ENCODE measurements at places on chromosomes 3 and 15.
A peak's percentile ranks its signal among the peaks of the same experiment; 100 is the strongest.

DNA sequence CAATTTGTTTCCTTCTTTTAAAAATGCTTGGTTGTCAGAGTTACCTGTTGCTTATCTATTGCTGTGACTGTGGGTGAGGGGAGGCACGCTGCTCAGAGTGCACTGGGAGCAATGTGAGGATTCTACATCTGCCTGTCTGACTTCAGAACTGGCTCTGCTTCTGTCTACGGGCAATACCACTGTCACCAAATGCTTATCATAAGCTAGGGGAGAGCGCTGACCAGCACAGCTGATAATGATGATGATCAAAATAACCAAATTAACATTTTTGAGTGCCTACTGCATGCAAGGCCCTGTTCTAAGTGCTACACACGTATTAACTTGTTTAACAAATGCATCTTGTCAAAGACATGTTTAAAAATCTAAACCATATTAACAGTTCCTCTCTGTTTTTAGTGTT is 79.2 kb upstream of the TPRG1 start:
- no peak for DNase-seq

- no peak for DNase-seq
Observed at GRCh38 chr3:142861926-142862325, 27.0 kb downstream of the PCOLCE2 start.

- DNase-seq = peak; percentile 20
Observed at GRCh38 chr3:7536510-7536909, 675.6 kb downstream of the GRM7 start.

GRCh38 chr15:46456456-46456855 is 821.6 kb downstream of the SQOR start:
- DNase-seq = no peak

GRCh38 chr3:156211583-156211982 is 91.2 kb downstream of the KCNAB1 start:
- no peak for DNase-seq

DNA sequence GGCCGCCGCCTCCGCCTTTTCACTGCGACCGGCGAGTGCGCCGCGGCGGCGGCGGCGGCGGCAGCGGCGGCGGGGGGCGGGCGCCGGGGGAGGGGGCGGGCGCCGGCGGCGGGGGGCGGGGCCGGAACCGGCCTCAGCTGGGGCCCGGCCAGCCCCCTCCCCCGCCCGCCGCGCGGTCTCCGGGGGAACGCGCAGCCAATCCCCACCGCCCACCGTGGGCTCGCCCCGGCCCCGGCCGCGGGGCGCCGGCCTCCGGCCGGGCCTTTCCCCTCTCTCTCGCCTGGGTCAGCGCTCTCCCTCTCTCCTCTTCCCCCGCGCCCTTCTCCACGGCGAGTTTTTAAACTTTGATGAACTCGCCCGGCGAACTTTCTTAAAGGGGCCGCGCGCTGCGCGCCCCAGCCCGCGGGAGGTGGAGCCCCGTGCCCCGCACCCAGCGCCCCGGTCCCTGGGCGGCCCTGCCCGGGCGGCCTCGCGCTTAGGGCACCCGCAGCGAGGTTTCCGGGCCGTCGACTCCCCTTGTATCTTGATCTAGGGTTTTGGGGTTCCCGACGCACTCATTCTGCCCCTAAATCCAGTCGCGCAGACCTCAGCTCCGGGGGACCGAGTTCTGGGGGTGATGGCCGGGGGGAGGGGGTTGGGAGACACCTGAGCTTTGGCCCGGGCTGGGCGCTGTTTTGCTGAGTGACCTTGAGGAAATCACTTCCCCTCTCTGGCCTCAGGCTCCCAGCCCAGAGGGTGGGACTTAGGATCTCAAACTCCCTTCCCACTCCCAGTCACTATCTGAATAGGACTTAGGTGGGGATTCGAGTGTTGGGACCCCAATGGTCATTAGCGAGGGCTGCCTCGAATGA is at the start of gene RBPMS2:
Gene RBPMS2, minus strand, starts transcription at position 39 of the 851 bp plus-strand sequence. CDS start 270 bp downstream, outside the sequence.
- DNase-seq = peak; percentile 47

DNA sequence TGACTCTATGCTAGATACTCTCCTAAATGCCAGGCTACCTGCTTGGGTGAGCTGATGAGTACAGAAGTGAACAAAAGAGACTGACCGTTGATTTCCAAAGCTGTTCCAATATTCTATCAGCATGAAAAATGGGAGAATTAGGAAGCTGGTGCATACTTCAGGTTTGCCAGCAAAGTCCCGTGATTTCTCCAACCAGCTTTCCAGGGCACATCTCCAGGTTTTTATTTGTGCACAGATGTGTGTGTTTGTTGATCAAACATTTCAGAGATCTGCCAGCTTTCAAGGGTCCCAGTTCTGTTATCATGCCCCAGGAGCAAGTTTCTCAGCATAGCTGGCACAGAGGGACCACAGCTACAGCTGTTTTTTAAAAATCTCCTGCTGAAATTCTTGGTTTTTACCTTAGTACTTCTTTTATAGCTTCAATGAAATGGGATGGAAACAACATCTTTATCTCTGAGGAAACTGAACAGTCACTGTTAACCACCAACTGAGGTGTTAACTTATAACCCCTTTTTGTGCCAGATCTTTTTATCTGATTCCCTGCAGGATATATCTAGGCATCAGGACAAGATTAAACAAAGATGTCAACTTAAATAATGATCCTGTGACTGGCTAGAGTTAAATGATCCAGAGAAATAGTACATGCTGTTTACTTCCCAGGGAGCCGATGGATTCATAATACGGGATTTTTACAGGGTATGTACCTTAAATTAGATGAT is 380.8 kb downstream of the GRM7 start:
- DNase-seq = no peak

DNA sequence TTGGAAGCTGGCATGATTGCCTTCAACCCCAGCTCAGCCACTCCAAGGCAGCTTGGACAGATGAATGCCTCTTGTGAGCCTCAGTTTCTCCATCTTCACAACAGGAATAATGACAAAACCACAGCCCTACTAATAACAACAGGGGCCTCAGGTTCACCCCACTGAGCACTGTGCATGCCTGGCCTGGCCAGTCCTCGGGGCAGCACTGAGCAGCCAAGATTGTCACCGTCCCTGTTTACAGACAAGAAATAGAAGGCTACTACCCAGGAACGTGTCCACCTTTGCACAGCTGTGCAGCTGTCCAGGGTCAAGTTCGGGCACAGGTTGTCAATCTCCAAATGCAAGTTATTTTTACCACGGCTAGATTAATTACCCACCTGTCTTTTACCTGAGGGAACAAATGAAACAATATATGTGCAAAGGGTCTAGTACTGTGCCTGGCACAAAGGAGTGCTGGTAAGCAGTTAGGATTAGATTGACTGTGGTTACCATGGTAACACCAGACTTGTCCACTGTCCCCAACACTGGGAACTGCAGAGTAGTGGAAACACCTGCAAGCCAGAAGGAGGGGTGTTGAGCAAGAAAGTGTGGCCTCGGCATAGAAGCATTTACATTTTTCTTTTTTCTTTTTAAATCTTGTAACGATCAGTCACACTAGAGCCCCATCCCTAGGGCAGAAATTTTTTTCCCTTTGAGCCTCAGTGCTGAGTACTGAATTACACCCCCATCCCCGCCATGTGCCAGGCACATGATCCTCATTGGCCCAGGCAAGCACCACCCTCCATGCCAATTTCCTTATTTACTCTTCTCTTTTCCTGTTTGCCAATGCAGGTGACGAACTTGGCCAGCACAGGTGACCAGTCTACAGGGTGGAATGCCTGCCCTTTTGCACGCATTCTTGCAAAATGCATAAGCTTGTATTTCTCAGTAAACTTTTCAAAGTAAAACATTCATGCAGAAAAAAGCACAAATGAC is 66.3 kb upstream of the SLC6A6 start:
- no peak for DNase-seq

- DNase-seq = no peak
Observed at GRCh38 chr3:69888040-69888942, 111.2 kb upstream of the SAMMSON start.

DNA sequence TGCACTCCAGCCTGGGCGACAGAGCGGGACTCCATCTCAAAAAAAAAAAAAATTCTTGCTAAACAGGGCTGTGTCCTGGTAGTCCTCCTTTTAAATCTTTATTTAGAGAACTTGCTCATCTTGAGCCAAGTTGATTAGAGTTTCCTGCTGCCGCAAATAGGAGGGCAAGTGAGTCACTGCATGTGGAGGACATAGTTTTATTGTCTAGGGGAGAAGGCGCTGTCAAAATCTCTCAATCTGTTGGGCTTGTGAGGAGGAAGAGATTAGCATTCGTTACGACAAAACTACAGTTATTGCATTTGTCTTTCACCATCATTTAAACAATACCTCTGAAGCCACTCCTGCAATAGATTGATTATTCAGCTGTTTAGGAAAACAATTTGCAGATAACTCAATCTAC is 11.5 kb downstream of the MUC4 start:
- no peak for DNase-seq

DNA sequence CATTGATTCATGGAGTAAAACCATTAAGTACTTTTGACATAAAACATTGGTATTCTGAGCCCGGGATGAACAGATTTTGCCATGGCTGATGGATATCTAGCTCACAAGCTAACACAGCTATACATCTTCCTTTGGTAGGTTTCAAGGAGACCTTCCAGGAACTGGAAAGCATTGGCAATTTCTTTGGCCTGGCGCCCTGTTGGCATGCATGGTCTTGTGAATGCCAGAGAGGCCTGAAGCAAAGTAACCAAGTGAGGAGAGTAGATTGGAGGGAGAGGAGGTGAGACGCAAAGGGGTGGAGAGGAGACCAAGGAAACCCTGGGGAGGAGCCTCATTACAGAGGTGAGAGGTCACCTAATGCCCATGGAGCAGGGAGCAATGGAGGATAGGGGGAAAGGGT is 67.2 kb downstream of the SQOR start:
- DNase-seq = no peak

DNA sequence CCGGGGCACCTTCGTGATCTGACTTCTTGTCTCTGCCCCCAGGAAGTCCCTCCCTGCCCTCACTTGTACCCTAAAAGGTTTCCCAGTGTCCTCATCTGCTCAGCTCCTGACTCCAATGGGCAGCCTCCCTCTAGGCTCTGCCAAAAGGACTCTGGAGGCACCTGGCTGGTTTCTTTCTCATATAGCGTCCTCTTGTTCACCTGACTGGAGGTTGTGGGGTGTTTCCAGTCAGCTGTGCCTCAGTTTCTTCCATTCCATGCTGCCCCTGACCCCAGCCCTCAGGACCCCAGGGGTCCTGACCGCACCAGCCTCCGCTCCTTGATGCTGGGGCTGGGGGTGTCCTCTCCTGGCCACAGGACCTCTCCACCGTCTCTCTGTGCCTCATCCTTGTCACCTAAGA is 2.5 kb downstream of the PRR23E start:
- no peak for DNase-seq

DNA sequence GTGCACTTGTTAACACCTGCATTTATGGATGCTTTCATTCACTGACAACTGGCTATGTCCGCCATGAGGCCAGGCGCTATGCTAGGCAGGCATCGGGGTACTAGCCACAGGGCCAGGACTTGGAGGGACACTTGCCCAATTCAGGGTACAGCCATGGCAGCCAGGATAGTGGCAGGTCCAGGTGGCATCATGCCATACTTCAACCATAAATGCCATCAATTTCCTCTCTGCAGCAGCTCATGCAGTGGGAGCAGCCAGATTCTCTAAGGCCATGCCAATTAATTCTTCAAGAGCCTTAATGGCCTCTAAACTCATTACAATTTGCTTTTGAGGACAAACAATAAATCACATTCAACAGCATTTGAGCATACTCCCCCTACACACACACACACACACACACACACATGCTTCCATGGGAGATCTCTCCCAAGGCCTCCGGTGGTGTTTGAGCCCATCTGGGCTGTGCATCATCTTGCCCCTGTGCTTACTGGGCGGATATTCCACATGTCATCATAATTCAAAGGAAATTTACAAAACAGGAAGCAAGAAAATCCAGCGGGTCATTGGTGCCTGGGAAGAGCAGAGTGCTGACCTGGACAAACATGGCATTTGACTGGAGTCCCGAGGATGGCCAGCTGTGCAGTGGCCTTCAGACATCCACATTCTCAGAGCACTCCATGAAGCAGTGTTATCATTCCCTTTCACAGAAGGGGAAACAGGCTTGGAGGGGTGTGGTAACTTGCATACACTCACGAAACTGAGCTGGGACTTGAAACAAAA is 109.1 kb downstream of the IQSEC1 start:
- no peak for DNase-seq

DNA sequence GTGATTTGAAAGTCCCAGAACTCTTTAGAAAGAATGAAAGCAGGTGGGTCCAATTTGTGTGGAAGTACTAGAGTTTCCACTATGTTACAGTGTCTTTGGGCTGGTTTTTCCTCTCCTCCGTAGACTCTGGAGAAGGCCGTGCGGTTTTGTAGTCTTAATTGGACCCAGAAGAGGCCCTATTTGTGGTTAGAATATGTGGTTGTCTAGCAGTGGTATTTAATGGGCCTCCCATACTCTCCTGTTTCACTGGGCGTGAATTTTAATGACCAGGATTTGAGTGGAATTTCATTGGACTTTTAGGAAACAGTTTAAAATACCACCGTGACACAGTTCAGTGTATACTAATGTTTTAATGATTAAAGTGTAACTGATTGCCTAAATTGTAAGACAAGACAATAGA is 182.3 kb downstream of the BBX start:
- DNase-seq = peak; percentile 53

- peak; percentile 66 for DNase-seq
Observed at GRCh38 chr15:45205192-45205591, 17.4 kb upstream of the SHF start.

GRCh38 chr15:40323953-40324937 is 753 bp downstream of the INAFM2 start:
- peak; percentile 56 for DNase-seq

DNA sequence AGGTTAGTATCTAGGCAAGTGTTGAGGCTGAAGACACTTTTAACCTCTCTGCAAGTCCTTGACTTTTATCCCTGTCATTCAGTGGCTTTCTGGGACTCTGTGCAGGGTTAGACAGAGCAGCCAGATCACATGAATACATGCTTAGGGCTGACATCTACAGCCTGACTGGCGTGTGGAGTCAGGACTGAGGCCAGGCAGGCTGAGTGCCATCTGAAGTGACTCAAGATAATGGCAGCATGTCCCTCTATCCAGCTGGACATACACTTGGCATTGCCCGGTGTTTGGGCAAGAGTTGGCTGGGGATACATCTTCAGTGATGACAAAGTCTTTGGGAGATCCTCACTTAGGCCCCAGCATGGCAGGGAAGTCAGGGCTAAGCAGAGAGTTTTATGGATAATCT is 22.4 kb downstream of the DUOX2 start:
- DNase-seq = no peak

DNA sequence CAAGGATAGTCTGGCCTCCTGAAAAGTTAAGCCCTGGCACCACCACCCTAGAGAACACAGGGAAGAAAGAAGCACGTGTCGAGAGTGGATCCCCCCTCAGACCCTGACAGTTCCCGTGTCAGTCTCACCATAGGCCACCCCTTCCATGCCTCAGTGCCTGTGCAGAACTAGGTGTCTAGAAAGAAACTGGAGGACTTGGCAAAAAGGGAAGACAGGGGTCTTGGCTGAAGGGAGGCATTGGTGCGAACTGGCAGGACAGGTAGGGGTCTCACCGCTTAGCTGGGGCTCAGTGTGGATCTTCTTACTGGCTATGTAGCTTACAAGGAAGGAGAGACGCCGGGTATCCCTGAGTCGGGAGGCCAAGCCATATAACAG is 518 bp downstream of the QARS1 start:
- DNase-seq = no peak

GRCh38 chr3:9810433-9810770 is 340 bp downstream of the TTLL3 start:
- no peak for DNase-seq
